ENCODE measurements at places on chromosomes 12 and 14.

- DNase-seq, result no peak
Observed at GRCh38 chr12:121712190-121712460, 427 bp upstream of the TMEM120B start.

DNA sequence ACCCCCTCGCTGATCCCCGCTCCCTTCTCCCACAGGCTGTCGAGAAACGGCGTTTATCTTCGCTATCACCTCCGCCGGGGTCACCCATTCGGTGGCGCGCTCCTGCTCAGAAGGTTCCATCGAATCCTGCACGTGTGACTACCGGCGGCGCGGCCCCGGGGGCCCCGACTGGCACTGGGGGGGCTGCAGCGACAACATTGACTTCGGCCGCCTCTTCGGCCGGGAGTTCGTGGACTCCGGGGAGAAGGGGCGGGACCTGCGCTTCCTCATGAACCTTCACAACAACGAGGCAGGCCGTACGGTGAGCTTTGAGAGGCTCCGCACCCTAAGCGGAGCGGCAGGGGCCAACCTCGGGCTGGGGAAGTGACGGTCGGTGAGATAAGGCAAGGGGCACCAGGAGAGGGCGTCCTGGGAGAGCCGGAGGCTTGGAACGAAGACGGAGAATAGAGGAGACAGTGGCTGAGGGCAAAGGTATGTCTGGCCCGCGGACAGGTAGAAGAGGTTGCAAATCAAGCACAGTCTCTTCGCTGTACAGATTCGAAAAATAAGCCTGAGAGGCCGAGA is 2.3 kb downstream of the WNT1 start:
- DNase-seq, result no peak

GRCh38 chr12:52670961-52671360 is 9.2 kb downstream of the KRT1 start:
- no peak for DNase-seq

- no peak for DNase-seq
Observed at GRCh38 chr12:2845280-2845679, 10.4 kb upstream of the NRIP2 start.

- DNase-seq, result no peak
Observed at GRCh38 chr12:49565406-49566265, 2.3 kb downstream of the MCRS1 start.

DNA sequence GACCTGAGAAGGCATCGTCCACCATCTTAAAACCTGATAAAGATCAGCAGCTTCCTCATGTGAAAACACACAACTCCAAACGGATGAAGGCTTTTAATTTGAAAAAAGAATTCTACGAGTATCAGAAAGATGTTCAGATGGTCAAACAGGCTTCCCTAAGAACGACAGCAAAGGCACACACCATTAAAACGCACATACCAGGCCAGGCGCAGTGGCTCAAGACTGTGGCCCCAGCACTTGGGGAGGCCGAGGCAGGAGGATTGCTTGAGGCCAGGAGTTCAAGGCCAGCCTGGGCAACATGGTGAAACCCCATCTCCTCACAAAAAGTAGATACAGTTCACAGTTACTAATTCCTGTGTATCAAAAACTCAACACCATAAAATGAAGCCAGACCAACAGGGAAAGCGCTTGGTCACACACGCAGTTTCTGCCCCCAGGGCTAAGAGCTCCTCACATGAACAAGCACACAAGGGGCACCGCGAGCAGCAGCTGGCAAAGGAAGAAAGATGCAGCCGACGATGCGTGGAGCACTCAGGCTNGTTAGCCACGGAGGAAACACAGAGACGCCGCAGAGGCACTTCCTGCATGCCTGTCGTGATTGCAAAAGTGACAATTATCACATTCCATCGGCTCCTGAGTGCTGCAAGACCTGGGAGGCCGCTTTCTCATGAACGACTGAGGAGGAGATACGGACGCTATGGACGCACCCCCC is 78.0 kb downstream of the NOC4L start:
- DNase-seq, result no peak

DNA sequence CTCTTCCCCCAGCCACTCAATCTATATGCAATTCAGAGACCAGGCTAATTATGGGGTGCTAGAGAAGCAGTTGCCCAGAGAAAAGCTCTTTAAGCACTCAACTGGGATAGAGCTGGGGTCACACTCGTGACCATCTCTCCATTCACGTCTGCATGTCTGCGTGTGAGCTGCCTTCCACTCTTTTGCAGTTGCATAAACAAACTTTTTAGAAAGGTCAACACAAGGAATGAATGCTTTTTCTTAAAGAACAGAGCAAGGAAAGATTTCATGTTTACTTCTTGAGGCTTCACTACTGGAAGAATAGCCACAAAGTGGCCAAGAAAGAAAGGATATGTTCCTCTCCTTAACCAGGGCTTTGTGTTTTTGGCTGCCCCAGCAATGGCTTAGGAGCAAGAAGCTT is 151.1 kb downstream of the SAMD4A start:
- DNase-seq, result no peak

- peak; percentile 67 for DNase-seq
Observed at GRCh38 chr14:91228112-91229004, 16.1 kb downstream of the GPR68 start.

DNA sequence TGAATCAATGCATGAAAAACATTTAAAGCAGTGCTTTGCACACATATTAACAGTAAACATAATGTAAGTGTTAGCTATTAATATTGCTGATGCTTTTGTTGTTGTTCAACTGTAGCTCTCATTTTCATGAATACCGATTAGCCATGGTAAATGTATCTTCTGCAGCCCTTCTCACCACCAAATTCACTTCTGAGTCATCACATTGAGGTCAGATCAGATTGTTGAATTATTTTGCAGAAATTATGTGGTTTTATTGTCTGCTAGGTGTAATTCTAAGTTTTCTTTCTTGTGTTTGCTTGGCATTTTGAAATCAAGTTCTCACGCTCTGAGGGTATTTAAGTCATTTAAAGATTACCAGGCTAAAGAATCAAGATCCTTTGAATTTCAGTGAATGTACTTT is 74.6 kb downstream of the AKAP6 start:
- no peak for DNase-seq

GRCh38 chr12:118783703-118784102 is 197.6 kb upstream of the SRRM4 start:
- DNase-seq, result no peak

GRCh38 chr14:55074662-55075061 is 23.2 kb downstream of the MAPK1IP1L start:
- no peak for DNase-seq

DNA sequence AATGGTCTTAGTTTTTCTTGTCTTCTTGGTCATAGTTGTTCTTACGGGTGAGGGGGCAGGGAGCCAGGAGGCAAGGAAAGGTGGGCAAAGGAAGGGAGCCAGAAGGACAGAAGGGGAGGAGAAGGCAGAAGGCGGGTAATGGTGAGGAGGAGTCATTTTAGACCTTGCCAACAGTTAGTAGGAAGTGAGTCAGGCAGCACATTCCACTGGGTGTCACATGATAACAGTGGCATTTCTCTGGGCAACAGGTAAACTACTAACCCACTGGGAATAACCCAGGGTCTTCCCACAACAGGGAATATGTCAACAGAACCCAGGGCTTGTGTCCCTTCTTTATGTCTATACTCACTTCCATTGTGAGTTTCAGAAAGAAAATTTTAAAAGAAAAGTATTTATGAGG is 127.6 kb downstream of the SLC8A3 start:
- no peak for DNase-seq

- no peak for DNase-seq
Observed at GRCh38 chr14:21163871-21164291, 8.0 kb upstream of the OR5AU1 start.

GRCh38 chr12:69002969-69003368 is 70.0 kb upstream of the CPM start:
- no peak for DNase-seq

DNA sequence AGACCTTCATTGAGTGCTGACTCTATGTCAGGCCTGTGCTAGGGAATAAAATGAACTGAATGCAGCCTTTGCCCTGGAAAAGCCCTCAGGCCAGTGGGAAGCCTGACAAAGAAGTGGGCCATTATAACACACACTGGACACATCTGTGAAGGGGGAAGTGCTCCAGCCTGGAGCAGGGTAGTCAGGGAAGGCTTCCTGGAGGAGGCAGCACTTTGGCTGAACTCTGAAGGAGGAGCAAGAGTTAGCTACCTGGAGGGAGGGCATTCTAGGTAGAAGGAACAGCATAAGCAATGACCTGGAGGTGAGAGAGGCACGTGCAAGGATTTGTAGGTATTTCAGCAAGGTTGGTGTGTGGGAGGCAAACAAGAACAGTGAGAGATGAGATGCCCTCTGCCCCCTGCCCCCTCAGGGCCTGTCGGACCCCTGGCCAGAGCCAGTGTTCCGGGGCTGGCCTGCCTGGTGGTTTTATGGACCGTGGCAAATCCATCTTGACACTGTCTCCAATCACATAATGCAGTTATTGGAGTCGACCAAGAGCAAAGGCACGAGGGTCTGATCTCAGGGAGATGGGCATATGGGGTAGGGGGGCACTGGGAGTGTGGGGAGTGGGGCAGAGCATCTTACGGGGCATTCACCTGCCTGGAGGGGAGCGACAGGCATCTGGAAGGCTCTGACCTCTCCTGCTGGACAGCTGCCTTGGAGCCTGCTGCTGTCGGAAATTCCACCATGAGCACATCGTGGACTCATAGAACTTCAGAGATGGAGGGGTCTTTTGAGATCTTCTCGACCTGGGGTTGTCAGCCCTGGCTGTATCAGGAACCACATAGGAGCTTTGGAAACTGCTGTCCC is 2.7 kb upstream of the FAM222A start:
- no peak for DNase-seq

DNA sequence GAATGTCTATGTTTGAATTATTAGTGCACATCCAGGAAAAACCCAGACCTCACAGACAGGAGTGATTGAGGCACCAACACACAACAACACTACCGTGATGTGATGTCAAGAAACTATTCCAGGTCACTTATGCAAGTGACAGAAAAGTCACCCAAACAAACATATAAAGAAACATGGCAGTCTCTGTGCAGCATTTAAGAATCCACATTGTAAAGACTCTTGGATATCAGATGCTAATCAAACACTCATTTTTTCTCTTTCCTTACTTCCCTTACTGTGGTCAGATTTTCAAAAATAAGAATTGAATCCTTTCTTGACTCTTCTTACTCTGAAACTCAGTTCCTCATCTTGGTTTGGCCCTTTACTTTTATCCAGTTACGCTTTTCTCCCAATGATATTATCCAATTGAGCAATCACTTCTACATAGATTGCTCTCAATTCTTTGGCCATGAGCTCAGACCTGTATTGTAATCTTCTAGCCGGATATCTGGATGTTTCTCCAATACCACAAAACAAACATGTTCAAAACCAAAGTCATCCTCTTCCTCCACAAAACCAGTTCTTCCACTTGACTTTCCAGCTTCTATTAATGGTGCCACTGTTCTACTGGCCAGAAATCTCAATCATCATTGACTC is 115.4 kb downstream of the DUSP6 start:
- DNase-seq, result no peak
